ENCODE measurements at places on chromosomes 4 and X. TPM values are rescaled to one million over a fixed set of nuclear protein-coding genes. Genes with fewer than 3 reads are reported as not detected.

Gene MAGEA2
- not detected for total RNA-seq

Gene GPC4
- 2.4 TPM for total RNA-seq

Gene HMX1
- total RNA-seq: not detected

Gene ALG13
- 28.0 TPM for total RNA-seq

Gene OTC
- not detected for total RNA-seq

DNA sequence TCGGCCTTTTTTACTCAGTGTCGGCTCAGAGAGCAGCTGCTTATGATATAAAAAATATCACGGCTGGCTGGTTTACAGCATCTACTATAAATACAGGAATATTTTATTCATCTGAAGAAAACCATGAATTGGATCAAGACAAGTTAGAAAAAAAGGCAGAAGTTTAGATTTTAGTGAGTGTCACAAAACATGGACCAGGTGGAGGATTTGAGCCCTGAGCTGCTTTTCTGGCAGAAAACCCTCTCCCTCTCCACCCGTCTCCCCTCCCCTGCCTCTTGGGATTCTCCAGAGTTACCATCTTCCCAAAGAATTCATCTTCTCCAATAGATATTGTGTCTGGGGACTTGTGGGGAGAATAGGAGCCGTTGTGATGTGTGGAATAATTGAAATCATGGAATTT lies 142.8 kb upstream of the RAI2 start:
- no peak for DNase-seq

DNA sequence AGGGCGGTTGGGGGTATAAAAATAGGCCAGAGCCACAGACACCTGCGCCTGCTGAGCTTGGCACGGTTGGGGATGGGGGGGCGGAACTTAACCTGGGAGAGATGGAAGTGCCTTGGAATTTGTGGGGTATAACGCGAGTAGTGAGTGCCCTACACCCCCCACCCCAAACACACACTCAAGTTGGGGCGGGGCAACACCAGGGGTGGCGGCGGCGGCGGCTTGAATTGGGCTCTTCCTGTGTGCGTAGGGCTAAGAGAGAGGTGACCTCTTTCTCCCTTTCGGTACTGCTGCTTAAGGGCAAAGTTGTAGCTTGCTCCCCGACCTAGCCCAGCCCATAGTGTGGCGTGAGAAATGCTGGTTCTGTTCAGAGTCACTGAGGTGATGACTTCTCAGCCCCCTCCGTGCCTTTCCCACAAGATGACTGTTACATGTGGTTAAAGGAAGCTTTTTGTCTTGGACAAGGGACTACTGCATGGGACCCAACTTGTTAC lies 839 bp downstream of the STK26 start:
- DNase-seq: no peak

- no peak for DNase-seq
Measured at GRCh38 chrX:109672239-109672638, 47.3 kb upstream of the KCNE5 start.

DNA sequence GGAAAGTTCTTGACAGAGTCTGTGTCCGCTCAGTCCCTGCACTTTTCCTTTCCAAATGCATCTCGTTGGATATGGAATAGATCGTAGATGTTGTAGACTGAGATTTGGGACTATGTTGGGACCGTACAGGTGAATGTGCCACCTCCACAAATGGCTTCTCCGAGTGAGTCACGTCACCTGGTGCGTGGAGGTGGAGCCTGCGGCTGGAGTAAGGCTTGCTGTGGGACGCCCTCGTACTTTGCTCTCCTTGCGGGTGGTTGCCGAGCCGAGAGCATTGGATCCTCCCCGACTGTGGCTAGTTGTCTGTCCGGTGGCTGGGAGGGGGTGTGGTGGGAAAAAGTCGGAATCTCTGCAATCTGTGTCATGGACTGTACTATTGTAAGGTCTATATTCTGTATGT lies 60.5 kb downstream of the NELFA start:
- no peak for DNase-seq

DNA sequence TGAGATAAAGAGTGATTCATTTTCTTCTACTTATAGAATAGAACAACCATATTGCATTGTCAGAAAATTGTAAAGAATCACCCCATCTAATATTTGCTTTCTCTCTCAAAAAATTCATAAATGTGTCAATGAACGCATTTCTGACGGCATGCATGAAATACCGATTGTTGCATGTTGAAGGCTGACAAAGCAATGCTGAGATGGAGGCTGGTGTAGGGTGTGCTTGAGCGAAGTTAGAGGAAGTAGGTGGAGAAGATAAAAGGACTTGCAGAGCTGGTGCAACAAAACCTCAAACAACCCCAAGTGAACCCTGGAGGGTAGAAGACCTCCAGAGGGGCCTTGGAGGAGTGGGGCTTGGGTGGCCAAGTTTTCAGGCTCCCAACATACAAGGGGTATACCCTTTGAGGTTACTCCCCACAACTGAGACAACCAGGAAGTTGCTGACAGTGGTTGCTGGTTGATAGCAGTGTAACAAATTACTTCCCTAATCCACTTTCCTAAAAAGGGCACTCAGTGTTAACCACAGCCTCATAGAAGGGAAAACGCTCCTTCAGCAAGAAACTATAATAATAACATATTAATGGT lies 452.7 kb downstream of the NLGN4X start:
- no peak for DNase-seq

DNA sequence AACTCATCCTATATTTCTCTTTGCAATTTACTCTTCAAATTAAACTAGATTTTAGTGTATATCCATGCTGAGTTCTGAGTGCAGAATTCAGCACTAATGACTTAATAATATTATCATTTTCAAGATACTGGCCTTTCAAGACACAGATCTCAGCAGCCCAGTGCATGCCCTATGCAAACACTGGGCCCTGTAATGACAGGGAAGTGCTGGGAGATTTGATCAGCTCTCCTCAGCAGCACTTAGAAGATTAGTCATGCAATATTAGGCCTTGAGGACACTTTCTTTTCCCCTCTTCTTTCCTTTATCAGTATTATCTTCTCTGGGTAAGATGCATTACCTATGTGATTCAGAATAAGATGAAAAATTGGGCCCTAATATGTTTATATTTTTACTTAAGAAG lies 207.1 kb downstream of the PPP3CA start:
- no peak for DNase-seq

- DNase-seq: no peak
Measured at GRCh38 chr4:78031417-78031950, 25.6 kb upstream of the FRAS1 start.

GRCh38 chr4:87388901-87389300 lies 2.1 kb downstream of the HSD17B11 start:
- no peak for DNase-seq

- no peak for DNase-seq
Measured at GRCh38 chr4:185204238-185204910, 574 bp upstream of the CFAP97 start.

DNA sequence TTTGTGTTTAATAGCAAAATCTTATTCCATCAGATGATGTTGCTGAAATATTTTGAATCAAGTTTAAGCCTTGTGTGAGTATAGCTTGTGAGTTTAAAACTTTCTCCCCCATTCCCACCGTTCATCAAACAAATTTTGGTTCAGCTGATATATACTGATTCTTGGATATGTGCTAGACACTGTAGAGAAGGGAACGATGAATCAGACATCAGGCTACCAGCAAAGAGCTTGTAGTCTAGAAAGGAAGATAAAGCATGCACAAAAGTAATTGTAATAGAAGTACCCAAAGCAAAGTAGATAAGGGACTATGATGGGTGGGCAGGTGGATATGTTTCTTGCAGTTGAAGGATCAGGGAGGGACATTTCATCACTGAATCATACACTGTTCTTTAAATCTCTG lies 131.9 kb downstream of the AKAP4 start:
- no peak for DNase-seq

- DNase-seq: no peak
Measured at GRCh38 chrX:110363244-110363643, 4.6 kb downstream of the RTL9 start.
